ENCODE measurements at places on chromosomes 3 and 15.

GRCh38 chr3:13715961-13716360, 163.9 kb downstream of the WNT7A start:
- peak; percentile 38 for DNase-seq

DNA sequence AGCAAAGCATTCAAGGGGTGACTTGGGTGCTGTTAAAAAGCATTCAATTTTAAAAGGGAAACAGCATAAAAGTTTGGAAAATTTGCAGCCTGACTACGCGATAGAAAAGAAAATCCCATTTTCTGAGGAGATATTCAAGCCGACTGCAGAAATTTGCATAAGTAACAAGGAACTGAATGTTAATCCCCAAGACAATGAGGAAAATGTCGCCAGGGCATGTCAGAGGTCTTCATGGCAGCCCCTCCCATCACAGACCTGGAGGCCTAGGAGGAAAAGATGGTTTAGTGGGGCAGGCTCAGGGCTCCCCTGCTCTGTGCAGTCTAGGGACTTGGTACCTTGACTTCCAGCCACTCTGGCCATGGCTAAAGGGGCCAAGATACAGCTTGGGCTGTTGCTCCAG, 93.1 kb downstream of the ISL2 start:
- DNase-seq, result no peak

- DNase-seq, result no peak
These were observed 418.9 kb upstream of the NAALADL2 start for GRCh38 chr3:174440253-174440701.

DNA sequence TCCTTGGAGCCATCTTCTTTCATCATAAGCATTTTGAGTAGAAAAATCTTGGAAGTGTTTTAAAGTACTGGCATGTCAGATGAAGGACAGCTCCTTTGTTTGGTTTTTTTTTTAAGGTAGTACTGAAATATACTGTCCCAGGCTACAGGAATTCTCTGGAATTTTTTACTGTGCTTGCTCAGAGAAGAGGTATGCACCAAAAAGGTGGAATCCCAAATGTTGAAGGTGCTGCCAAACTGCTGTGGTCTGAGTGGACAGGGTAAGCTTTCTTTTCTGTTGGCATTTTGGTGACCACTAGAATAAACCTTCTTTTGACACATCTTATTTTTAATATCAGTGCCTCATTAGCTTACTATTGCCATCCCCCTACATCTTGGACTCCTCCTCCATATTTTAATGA, 7.2 kb downstream of the GNL3 start:
- DNase-seq, result no peak

DNA sequence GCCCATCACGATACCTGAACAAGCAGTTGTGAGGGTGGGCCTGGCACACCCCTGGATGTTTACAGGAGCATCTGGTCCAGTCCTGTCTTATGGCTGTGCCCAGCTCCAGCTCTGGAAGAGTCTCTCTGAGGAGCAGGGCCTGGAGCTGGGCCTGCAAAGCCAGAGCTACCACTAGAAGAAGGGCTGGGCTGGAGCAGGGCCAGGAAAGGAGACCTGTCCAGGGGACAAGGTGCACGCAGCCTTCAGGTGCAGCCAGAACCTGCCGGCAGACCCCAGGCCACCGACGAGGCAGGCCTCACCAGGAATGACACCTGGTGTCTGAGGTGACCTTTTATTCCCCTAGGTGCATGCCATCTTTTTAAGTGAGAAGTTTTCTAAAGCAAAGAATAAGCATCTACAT, 8.4 kb upstream of the BCL2L10 start:
- no peak for DNase-seq

- no peak for DNase-seq
These were observed 48.8 kb downstream of the ACAP2 start for GRCh38 chr3:195394024-195394423.

GRCh38 chr15:67836134-67836455, 3.8 kb downstream of the RNU6-1 start:
- DNase-seq, result no peak

GRCh38 chr3:52286777-52287110, 884 bp upstream of the GLYCTK start:
- DNase-seq, result no peak

DNA sequence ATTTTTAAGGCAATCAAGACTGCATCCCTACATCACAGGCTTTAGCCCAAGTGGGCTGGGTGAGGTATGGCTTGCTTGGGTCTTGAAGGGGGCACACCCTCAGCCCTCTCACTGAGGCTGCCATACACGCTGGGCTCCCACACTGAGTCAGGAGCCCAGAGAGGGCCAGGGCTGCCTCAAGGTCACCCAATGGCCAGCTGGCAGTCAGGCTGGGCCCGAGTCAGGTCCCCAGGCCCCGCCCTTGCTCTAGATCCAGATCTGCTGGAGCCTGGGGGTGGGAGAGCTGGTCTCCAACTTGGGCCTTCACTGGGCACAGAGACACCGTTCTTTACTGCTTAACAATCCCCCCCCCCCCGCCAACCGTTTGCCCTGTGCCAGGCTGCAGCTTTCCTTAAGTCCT, 88.1 kb downstream of the IQSEC1 start:
- no peak for DNase-seq

- no peak for DNase-seq
These were observed 7.7 kb downstream of the RYK start for GRCh38 chr3:134242649-134243617.

DNA sequence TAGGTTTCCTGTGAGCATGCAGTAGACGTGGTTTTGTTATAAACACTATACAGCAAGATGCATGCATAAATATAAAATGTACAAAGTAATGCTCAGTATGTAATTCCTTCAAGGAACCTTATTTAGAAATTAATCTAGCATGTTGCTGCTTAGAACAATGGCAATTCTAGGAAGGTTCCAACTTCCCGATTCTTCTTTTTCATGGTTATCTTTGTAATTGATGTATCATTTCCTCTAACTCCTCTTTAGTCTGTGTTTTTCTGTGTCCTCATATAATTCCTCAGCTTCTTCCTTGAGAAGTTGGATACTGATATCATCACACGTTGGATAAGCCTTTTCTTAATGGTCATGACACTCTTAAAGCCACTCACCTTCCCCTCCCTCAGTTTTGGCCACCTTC, 3.5 kb downstream of the TSEN2 start:
- DNase-seq, result no peak

- no peak for DNase-seq
These were observed 34.4 kb upstream of the TNIK start for GRCh38 chr3:171494457-171495109.

GRCh38 chr3:102360183-102360860, 74.5 kb upstream of the ZPLD1 start:
- no peak for DNase-seq

DNA sequence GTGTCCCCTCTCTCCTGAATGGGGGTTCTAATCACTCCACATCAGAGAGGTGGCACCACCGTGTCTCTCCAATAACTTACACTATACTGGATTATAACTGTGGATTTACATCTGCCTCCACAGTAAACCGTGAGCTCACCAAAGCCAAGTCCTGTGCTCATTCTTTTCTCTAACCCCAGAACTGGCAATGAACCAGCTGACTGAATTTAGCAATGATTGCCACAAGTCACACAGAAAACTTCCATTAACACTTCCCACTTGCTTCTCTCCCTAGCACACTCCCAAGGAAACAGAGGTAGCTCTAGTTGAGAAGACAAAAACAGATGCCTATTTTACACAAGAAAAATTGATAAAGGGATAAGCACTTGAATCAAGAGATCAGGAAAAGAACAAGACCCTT, 361.3 kb downstream of the ULK4 start:
- DNase-seq, result no peak

GRCh38 chr3:53023072-53023823, 22.6 kb downstream of the SFMBT1 start:
- no peak for DNase-seq

DNA sequence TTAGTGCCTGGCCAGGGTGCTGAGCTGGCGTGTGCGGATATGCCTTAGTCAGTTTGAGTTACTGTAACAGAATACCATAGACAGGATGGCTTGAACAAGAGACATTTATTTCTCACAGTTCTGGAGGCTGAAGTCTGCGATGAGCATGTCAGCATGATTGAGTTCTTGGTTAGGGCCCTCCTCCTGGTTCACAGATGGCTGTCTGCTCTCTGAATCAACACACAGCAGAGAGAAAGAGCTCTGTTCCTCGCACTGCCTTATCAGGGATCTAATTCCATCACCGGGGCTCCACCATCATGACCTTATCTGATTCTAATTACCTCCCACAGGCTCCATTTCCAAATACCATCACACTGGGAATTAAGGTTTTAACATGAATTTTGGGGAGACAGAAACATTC, 386.6 kb upstream of the DPH6 start:
- DNase-seq, result no peak

- no peak for DNase-seq
These were observed 12.1 kb upstream of the APBA2 start for GRCh38 chr15:28873585-28874190.

DNA sequence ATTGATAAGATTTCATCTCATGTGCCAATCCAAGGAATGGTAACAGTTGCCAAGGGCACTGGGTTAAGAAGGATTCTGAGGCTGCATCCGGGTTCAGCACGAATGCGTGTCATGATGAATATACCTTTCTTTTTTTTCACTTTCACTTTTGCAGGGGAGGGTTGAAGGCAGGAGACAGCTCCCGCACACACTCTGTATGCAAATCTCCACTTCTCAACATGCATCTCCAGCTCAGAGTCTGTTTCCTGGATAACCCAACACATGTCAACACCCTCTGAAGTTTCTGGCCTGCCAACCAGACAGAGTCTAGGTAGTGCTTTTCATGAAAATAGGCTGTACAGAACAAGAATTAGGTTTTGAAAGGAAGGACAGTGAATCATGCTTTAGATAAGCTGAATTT, 21.6 kb downstream of the B4GALT4 start:
- no peak for DNase-seq

DNA sequence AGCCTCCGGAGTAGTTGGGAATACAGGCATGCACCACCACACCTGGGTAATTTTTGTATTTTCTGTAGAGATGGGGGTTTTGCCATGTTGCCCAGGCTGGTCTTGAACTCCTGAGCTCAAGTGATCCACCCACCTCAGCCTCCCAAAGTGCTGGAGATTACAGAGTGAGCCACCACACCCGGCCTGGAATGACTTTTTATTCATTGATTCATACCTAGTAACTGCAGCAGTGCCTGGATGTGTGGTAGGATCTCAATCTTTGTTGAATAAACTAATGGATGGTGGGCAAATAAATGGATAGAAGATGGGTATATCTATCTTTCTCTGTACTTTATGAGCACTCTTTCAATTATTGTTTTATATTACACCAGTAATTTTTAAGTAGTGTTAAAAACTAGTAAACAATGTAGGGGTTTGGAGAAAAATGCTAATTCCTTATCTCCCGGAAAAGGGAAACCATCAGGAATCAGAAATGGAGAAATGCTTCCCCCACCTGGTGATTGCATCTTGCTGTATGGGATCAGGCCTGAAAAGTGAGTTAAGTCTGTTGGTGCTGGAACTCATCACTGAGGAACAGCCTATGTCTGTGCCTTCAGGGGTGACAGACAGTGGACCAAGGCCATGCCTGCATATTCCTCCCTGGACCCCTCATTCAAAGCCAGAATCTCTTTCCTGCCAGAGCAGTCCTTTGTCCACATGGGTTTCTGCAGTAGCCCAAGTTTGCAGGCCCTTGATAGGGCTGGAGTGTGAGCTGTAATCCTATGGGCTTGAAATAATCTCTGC, 161.0 kb upstream of the CTDSPL start:
- DNase-seq, result no peak

- no peak for DNase-seq
These were observed 44.8 kb downstream of the AP4E1 start for GRCh38 chr15:50953302-50953701.

DNA sequence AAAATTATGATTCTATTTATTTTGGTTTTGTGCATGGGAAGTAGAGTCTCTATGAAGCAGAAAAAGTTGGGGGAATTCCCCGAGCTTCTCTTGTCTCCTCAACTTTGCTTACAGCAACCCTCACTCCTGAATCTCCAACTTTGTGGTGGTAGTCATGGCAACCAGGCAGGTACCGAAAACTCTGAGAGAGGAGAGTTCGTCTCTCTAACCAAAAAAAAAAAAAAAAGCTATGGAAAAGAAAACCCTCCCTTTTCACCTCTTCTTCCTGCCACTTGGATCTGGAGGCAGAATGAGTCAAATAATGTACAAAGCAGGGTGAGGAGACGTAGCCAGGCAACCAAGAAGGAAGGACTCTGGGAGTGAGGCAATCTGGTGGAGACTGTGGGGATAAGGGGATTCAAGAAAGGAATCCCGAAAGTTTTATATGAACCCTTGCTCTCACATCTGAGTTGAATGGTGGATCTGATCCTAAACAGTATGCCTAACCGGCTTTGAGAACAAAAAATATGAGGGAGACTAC, 108.1 kb downstream of the PLOD2 start:
- DNase-seq, result no peak

- no peak for DNase-seq
These were observed 45.7 kb downstream of the C2CD4B start for GRCh38 chr15:62119227-62119864.

DNA sequence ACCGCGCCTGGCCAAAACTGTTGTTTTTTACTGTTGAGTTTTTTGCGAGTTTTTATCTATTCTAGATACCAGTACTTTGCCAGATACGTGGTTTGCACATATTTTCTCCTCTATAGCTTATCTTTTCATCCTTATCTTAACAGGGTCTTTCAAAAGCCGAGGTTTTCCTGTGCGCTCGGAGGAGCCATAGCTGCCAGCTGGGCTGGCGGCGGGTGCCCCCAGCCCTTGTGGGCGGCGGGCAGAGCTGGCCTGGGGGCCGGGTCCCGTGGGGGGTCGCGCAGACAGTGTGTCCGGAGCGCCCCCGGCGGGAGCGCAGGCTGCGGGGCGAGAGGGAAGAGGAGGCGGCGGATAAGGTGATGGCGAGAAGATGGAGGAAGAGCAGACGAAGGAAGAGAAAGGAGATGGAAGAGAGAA, 11.1 kb upstream of the EIF4A2 start:
- peak; percentile 19 for DNase-seq

Data from stimulated activated effector memory CD8-positive, alpha-beta T cell treated with anti-CD3 and anti-CD28 coated beads, Interleukin-12 subunit alpha, Interleukin-12 subunit beta, amount 100 ng/mL, for 72 hours (primary cell).